ENCODE measurements at places on chromosomes 3 and 15.

DNA sequence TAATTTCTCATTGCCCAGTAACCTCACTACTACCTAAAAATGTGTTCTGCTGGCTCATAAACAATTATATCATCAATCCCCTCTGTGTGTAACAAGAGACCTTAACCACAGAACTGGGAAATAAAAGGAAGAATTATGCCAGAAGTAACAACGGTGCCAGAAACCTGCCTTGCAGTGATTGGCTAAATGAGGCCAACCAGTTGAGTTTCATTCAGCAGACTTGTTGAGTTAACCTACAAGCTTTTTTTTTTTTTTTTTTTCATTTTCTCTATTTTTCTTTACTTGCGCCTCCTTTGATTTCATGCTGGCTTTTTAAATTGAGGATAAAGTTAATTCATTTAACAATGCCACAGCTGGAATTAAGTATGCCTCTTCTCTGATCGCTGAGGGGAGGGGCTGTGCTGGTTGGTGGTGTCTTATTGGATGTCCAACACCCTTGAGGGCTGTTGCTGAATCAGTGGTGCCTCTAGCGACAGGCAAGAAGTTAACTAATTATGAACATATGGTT is 30.0 kb upstream of the GMNC start:
- peak; percentile 52 for DNase-seq

DNA sequence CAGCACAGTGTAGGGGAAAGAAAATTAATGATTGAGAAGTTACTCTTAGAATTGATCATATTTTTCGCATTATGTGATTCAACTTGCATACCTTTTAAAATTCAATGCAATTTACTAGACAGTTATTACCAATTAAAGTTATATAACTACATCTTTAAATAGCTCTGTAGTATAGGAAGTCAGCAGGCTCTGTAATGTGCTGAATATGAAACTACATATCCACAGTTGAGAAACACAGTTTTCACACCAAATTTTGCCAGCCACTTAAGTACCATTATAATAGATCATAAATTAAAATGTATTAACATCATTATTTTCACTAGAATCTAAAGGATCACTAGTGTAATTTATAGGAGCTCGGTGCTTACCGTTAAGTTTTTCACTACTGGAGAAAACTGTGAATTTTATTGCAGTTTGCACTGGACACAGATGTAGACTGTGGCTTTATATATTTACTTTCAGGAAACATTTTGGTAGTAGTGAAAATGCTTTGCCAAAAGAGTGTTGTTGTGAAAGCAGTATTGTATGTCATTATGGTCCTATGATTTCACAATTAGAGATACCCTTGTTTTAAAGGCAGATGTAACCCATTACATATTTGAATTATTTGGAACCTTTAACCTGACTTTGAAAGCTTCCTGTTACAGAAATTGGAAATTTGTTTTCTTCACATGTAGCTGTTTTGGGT is 113.6 kb downstream of the PLCL2 start:
- no peak for DNase-seq

- DNase-seq = no peak
These were observed 9.5 kb downstream of the SMAD3 start for GRCh38 chr15:67074886-67075229.

- no peak for DNase-seq
These were observed 20.4 kb downstream of the CCDC191 start for GRCh38 chr3:114035896-114036295.

- no peak for DNase-seq
These were observed 87.5 kb downstream of the CORO2B start for GRCh38 chr15:68666120-68666811.

- no peak for DNase-seq
These were observed 43.4 kb downstream of the TSC22D2 start for GRCh38 chr3:150451329-150452048.

- peak; percentile 33 for DNase-seq
These were observed 12.1 kb downstream of the SEMA3F start for GRCh38 chr3:50167069-50167840.

All from fibroblast of lung (primary cell).